Activated CD8-positive, alpha-beta memory T cell treated with anti-CD3 and anti-CD28 coated beads for 24 hours (primary cell): ENCODE measurements at places on chromosomes 2 and 18.

DNA sequence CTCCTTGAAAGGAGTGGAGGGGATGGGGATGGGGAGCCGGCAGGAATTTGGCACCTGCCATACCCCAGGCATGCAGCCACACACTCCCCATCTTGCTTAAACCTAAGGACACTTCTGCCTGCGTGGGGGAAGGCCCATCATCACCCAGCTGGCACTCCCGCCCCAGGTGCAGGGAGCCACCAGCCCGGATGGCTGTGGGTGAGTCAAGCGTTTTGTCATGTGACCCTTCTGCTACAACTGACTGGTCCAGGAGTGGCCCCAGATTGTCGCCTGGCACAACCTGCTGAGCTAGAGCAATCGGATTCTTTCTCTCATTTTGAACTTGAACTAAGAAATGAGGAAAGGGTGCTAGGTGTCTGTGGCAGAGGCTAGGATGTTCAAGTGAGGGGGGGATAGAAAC, 61.3 kb downstream of the TSN start:
- no peak for DNase-seq

DNA sequence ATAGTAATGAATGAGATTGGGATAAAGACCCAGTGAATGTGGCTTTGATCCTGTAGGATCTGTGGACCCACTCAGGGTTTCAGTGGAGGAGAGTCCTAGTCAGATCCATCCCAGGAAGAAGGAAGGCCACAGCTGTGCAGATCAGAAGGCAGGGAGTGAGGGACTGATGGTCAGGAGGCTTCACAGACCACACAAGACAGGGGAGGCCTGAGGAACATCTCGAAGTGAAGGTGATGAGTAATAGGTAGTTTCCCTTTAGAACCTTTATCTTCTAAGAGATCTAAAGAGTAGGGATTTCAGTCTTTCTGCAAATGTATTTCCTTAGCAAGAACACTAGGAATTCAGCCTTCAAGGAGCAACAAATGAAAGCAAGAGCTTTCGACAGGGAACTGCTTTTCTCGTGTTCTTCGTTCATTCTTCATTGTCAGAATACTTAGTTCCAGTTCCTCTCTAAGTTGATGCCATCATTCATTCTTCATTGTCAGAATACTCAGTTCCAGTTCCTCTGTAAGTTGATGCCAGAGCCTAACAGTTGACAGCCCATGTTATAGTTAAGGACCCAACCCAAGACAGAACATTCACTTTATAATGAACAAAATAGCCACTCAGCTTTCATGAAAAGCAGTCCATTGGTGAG, 150.2 kb upstream of the EPAS1 start:
- DNase-seq: no peak

- DNase-seq: no peak
Observed at GRCh38 chr18:58542426-58543159, 86.3 kb downstream of the ALPK2 start.

- DNase-seq: no peak
Observed at GRCh38 chr2:69348781-69349180, 38.2 kb downstream of the GFPT1 start.

- DNase-seq: no peak
Observed at GRCh38 chr18:24535527-24536295, 75.3 kb downstream of the HRH4 start.

DNA sequence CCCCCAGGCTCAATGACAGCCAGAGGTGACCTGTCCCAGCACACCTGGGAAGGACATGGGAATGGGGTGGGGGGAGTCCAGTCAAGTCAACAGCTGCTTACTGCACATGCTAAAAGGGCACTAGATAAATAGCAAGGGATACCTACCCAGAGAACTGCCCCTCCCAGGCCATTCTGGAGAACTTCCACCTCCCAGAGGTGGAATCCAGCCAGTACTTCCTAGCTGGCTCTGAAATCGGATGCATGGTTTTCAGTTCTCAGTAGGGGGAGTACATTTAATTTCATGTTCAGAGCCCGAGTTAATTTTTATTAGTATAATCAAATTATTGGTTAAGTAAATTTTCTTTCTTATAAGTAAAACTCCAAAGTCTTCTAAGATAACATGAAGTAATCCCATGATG, 28.9 kb upstream of the ITGA6 start:
- no peak for DNase-seq
